Activated T-helper 1 cell treated with anti-CD3 and anti-CD28 coated beads, Interleukin-2, amount 50 U/mL, for 16 hours (primary cell): ENCODE measurements at places on chromosomes 2 and 18.

- peak; percentile 66 for DNase-seq
Measured at GRCh38 chr2:64873472-64873924, 115.7 kb upstream of the SLC1A4 start.

DNA sequence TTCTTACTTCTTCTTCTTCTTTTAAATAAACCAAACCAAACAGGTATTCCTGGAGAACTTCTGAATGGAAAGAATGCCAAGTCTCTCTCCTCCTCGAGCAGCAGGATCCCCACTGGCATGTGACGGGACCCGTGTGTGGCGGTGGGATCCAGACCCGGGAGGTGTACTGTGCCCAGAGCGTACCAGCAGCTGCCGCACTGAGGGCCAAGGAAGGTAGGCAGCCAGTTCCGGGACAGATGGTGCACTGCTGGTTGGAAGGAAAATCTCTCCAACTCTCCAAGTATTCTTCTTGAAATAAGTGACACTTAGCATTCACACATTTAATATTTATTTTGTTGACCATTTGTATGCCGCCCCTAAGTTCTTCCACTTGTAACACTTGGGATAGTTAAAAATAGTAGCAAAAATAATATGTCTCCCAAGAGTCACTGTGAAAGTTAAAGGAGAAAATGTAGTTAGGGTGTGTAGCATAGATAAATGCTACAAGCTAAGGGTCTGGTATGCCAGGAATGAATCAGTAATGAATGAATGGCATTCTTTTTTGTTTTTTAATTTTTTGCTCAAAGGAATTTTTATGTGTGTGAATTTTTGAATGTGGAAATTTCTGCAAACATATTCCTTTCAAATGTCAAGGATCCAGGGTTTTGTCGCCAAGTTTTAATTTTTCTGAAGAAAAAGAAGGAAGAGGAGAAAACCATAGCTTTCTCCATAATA is 349.9 kb downstream of the THSD7B start:
- no peak for DNase-seq

DNA sequence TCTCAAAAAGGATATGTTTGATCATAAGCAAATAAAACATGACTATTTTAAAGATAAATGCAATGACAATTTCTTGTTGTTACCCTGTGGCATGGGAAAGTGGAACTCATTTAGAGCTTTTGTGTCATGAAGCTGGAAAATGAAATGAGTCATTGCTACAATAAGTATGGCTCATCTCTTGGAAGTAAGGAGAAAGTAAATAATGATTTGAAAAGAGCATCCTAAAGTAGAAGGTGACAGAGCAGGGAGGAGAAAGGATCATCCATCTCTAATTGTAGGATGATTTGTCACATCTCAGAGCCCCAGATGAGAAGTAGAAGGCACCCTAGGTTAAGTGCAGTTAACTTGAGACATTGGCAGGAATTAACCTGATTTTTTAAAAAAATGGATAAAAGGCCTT is 200.5 kb downstream of the CPS1 start:
- DNase-seq: no peak

DNA sequence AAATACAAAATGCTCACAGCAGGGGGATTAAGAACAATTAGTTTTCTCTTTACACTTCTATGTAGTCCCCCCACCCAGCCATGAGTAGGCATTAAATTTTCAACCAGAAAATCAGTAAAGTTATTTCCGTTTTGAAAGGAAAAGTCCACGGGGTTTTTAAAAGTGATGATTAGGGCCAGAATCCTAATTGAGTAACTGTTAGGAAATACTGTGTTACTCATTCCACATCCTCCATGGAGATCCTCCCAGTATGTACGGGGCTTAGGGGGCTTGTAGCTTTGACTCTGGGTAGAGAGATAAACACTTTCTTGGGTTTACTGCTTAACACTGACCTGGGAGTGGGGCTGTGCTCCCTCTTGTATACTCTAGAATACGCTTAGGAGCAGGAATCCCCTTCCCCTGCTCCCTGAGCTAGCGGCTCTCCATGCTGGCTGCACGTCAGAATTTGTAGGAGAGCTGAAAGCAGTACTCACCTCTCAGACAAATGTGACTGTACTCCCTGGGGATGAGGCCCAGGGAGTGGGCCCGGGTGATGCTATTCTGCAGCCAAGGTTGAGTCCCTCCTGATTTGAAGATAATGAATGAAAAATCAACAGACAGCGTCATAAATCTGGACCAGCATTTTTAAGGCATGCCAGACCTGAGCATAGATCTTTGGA is 100.5 kb downstream of the SLC4A3 start:
- DNase-seq: no peak

DNA sequence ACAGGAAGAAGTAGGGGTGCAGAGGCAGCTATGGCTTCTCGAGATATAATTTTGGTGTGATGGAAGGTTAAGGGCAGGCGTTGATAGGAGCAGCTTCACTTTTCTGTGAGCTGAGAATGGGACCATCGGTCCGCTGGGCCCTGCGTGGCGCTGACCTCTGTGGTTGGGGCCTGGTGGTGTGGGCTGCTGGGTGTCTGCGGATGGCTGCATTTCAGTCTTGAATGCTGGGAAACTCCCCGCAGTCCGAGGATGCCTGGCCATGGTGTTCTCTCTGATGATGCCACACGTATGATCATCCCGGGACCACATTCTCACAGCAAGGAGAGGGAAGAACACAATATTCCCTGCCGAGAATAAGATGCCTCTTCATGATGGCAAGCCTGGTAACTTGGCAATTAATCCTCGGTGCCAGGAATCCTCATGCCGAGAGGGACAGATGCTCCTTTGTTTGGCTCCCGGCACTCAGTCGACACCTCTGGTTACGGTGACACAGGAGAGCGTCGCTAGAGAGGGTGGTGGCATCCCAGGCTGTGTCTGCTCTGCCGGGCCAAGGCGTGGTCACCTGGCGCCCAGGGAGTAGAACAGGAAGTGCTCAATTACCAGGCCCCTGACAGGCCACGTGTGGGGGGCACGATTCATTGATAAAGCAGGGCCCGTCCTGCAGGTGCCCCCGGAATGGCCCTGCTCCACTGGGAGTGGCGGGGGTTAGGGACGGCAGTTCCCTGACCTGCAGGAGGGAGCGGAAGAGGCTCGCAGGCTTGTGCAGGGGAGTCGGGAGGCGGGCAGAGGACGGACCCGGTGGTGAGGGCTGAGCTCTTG is 119.4 kb upstream of the CTDP1 start:
- DNase-seq: no peak

DNA sequence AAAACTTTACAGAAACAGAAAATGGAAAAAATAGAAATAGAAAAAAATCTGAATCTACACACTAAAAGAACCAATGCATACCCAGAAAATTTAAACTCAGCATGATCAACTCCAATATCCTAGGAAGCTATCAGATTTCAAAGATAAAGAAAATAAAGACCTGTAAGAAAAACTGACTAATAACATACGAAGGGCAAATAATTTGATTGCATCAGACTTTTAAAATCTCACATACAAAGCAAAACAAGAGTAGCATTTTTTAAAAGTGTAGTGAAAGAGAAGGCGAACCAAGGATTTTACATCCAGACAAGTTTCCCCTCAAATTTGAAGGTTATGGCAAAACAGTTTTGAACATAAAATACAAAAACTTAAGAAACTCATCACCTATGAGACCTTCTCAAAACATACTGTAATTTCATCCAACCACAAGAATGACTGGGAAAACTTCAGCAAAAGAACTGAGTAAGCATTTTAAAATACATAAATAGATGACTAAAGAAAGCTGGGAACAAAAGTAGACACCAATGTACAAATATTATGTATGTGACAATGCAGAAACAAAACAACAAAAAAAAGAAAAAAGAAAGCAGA is 54.8 kb downstream of the NBAS start:
- DNase-seq: no peak

DNA sequence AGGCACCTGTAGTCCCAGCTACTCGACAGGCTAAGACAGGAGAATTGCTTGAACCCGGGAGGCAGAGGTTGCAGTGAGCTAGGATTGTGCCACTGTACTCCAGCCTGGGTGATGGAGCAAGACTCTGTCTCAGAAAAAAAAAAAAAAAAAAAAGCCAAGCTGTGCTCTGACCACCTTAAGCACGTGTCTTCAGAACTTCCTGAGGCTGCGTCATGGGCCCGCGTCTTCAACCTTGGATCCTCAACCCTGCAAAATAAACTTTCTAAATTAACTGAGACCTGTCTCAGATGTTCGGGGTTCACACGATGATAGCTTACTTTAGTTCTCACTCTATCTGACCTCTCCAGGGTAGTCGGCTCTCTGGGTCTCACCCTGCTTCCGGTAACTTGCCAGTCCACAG is 65.8 kb upstream of the CABLES1 start:
- peak; percentile 12 for DNase-seq

DNA sequence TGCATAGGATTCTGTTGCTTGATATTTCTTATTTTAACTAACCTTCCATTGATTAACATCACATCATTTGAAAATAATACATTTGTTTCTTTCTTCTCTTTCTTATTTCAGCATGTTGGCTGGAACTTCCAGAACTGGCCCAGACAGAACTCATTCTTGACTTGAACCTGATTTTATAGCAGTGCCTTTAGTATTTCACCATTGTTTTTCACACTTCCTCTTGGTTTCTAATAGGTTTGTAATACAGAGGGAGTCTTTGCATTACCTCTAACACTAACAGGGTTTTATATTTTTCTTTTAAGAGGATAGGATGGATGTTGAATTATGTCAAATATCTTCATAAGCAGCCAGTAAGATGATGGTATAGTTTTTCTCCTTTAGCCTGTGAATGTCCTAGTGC is 39.2 kb downstream of the SEMA4F start:
- no peak for DNase-seq

DNA sequence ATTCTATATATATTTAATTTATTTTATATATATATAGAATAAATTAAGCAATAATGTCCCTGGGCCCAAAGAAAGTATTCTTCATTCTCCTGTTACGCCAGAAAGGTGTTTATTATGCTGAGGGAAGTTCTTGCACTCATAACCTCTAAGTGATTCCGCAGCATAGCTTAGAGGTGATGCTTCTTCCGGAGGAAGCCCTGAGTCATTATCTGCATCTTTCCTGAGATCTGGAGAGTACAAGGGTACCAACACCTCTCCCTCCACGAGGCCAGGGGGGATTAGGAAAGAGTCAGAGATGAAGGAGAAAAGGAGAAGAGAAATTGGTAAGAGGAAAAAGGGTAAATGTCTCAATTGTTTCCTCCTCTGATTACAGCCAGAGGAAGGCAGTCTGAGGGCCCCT is 43.1 kb upstream of the RTN4 start:
- no peak for DNase-seq

DNA sequence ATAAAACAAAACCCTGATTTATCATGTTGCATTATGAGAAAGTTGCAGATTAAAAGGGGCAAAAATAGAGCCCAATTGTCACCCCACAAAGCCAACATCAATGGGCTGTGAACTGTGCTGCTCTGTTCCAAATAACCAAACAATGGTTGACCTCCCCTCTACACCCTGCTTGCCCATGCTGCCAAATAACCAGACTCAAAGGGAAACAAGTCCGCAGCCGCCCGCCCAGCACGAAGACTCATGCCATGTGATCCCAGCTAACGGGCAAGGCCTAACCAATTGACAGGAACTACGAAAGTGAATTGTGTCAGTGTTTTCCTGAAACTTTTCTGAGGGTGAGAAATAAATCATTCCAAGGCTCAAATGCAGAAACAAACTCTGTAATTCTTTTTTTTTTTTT is 97.9 kb upstream of the RIOK3 start:
- no peak for DNase-seq

DNA sequence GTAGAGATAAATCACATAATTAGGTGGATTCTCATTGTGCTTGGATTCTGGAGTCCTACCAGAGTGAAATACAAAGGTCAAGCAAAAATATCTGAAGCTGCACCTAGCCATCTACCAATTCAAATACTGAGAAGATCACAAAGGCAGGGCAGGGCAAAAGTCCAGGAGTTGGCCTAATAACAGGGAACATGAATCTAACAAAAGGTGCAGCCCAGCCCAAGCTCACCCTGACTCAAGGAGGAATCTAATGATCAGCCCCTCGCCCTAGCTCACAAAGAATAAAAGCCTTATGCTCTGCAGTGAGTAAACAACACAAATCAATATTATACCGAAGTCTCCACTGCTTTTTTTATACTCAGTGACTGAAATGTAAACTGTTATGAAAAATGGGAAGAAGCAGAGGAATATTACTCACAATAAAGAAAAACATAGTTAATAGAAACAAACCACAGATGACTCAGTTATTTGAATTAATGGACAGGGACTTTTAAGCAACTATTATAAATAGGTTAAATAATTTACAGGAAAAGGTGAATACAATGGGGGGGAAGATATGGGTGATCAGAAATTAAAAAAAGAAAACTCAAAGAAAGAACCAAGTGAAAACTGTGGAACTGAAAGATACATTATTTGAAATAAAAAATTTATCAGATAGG is 49.5 kb downstream of the ANTXR1 start:
- no peak for DNase-seq

- no peak for DNase-seq
Measured at GRCh38 chr18:54135216-54135615, 89.3 kb downstream of the MBD2 start.

DNA sequence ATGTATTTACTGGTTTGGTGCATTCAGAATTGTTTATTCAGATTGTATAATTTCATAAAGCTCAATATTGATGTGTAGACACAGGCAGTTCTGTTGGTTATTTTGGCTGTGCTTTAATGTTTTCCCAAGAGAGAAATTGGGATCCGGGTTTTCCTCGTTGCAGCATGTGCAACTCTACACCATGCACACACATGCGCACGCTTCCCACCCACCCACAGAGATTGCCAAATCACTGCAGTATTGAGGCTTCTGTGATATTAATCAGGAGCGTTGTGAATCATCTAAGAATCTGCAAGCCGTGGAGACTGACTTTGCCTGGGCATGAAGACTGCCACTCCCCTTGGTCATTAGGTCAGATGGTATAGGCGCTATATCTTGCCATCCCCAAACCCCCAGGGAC is 571.5 kb downstream of the SLC4A3 start:
- no peak for DNase-seq

GRCh38 chr18:35936951-35937350 is 35.5 kb upstream of the RMP24 start:
- DNase-seq: no peak

GRCh38 chr2:43408407-43409160 is 182.2 kb upstream of the ZFP36L2 start:
- no peak for DNase-seq

DNA sequence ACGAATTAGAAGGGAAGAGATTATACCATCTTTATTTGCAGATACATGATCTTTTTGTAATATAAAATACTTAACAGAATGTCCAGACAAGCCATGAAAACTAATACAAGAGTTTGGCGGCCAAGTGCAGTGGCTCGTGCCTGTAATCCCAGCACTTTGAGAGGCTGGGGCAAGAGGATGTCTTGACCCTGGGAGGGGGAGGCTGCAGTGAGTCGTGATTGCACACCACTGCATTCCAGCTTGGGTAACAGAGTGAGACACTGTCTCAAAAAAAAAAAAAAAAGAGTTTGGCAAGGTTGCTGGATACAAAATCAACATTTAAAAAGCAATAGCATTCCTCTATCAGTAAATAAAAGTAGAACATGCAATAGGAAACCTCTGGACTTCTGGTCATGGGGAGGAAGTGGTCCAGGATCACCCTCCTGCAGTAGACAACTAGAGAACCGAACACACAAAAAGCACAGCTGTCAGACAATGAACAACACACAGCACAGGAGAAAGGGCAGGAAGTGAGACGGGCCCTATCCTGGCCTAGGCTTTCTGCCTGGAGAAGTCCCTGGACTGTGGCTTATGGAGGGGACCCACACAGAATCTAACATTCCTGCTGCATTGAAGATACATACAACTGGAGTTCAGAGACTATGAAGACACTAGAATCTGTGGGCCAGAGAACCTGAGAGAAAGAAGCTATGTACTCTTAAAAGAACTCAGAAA is 118.9 kb upstream of the ARL4C start:
- DNase-seq: no peak
